ENCODE measurements at places on chromosomes 6 and 20.

GRCh38 chr6:37357860-37358259, 4.1 kb downstream of the RNF8 start:
- DNase-seq: no peak

DNA sequence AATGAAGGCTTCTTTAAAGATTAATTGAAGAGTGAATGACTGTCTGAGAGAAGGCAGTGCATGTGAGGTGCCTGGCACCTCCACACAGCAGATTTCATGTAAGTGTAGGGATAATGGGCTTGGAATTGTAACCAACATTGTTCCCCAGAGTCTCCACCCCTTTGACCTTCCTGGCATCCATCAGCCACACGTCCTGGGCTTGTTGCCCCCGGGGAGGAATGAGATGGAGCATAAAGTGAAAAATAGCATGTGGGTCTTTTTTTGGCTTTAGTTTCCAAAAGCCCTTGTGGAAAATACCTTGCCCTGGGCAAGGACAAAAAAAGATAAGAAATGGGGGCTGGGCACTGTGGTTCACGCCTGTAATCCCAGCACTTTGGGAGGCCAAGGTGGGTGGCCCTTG, 242.2 kb upstream of the ECI2 start:
- no peak for DNase-seq

DNA sequence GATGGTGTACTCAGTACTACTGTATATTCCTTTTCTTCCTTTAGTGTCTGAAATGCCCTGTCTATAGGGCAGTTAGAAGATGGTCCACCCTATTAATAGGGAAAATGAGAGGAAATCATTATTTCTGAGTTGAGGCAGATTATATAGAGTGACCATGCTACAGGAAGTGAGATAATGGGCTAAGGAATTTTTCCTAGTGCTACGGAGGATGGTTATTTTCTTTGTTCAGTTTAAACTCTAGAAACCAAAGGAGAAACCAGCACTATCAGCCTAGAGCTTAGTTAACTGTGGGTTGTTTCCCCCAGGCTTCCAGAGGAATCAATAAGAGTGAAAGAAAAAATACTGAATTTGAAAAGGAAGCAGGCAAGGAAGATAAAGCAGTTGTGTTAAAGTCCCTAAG, 474 bp downstream of the TSBP1 start:
- no peak for DNase-seq

DNA sequence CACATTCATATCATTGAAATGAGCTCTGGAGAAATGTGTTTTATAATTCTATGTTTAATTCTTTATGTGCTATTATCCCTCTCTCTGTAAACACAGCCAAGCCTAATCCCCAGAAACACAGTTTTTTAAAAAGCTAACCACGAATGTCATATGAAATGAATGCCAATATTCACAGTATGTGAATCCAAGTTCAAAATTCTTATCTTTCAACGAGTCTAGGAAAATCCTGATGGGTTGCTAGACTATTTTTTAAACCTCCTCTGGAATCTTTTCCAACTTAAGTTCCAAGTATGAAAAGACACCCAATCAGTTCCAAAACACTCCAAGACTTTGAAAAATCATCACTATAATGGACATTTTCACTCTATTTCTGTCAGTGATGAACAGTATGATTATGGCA, 689.3 kb downstream of the HACE1 start:
- DNase-seq: no peak

GRCh38 chr6:12509060-12509459, 207.5 kb upstream of the PHACTR1 start:
- DNase-seq: no peak

- no peak for DNase-seq
Observed at GRCh38 chr6:47241742-47242482, 67.8 kb downstream of the TNFRSF21 start.

DNA sequence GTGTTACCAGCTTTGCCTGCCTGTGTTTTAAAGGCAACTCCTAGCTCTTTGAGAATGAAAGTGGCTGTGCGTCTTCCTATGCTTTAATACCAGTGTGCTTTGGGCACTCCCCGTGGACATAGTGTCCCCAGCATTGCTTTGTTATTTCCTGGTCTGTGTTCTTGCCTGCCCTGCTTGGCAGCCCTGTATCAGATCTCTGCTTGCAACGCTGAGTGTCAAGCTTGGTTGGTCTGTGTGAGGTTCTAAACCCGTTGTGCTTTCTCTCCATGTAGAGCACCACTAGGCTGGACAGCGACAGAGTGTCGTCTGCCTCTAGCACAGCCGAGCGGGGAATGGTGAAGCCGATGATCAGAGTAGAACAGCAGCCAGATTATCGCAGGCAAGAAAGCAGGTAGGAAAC, 80.2 kb downstream of the AFDN start:
- no peak for DNase-seq

GRCh38 chr6:168574075-168574698, 133.2 kb downstream of the SMOC2 start:
- DNase-seq: no peak

GRCh38 chr6:32208996-32209395, 14.9 kb downstream of the NOTCH4 start:
- DNase-seq: no peak

- no peak for DNase-seq
Observed at GRCh38 chr6:55101157-55101556, 73.2 kb upstream of the HCRTR2 start.

DNA sequence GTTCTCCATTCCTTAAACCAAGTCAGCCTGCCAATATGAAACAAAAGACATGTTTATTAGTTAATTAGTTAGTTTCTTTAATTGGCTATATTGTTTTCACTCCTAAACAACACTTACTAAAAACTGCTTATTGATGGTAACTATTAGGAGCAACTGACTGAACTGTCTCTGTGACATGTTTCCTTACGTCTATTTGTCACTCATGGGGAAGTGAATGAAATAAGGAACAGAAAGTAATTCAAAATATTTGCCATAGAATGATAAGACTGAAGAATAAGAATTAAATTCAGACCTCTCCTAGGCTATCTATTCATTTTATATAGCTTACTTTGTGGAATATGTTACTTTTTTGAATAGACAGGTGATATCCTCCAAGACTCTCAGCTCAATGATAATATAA, 217.2 kb downstream of the LAMA2 start:
- DNase-seq: no peak

Data from GM19239 (cell line).